ENCODE measurements at places on chromosomes 5 and 9. TPM values are rescaled to one million over a fixed set of nuclear protein-coding genes. Genes with fewer than 3 reads are reported as not detected.

KIF20A gene
- 0.42 TPM for total RNA-seq

C9orf43 gene
- 0.21 TPM for total RNA-seq

COL15A1 gene
- total RNA-seq: not detected

PCDHGA3 gene
- 0.10 TPM for total RNA-seq

IL4 gene
- total RNA-seq: not detected

Measured in mononuclear cell (primary cell).